CD8-positive, alpha-beta T cell (primary cell): ENCODE measurements at places on chromosomes 7 and 10. TPM values are rescaled to one million over a fixed set of nuclear protein-coding genes. Genes with fewer than 3 reads are reported as not detected.

TMEM213 gene
- total RNA-seq = not detected

GIMAP4 gene
- total RNA-seq = 13.8 TPM

EIF5AL1 gene
- 0.81 TPM for total RNA-seq

DNA sequence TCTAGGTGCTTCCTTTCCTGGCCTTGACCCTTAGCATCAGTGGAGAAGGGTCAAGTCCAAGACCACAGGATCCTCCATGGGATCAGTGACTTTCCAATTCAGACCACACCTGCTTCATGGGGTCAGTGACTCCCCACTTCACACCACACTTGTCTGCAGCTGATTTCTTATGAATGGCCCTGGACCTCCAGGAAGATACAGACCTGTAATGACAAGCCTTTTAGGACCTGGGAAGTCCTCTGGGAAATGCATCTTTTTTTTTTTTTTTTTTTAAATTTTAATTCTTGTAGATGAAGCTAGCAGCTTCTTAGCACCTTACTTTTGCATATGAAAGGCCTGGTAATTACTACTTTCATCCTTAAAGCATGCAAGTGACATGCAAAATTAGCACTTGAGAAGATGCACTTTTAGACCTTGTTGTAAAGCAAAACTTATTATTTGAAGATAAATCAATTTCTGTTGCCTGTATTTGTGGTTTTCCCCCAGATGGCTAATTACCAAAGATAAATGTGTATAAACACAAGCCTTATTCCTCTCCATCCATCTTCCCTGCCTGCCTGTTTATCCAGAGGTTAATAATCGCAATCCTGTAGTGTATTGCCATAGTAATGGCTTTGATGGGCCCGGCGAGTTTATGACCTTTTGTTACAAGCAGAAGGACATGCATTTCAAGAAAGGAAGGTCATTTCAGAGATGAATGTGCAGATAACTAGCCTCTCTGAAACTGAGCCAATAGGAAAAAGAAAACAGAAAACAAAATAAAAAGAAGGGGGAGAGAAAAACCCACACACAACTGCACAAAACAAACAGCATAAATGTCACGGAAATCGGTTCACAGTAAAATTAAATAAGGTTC, 1018.7 kb downstream of the TYW1 start:
- no peak for DNase-seq

PRR15 gene
- total RNA-seq = not detected

DNA sequence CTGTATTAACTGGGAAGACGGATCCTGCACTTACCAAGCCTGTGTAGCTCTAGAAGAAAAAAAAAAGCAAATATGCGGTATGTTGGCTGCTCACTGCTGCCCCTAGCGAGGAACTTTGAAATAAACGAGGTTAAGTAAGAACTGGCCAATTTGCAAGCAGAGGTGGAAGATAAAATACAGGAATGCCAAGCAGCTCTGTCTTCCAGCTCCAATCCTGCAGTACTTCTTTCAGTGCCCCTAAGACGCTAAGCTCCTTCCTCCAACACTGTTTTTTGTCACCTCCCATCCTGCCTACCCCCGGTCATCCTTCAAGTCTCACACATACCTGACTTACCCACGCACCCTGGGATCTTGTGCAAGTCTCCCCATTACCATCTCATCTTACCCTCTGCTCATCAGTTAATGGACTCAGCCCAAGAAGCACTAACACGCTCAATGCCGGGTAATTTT, 809 bp downstream of the C10orf143 start:
- DNase-seq = peak; percentile 90

DNA sequence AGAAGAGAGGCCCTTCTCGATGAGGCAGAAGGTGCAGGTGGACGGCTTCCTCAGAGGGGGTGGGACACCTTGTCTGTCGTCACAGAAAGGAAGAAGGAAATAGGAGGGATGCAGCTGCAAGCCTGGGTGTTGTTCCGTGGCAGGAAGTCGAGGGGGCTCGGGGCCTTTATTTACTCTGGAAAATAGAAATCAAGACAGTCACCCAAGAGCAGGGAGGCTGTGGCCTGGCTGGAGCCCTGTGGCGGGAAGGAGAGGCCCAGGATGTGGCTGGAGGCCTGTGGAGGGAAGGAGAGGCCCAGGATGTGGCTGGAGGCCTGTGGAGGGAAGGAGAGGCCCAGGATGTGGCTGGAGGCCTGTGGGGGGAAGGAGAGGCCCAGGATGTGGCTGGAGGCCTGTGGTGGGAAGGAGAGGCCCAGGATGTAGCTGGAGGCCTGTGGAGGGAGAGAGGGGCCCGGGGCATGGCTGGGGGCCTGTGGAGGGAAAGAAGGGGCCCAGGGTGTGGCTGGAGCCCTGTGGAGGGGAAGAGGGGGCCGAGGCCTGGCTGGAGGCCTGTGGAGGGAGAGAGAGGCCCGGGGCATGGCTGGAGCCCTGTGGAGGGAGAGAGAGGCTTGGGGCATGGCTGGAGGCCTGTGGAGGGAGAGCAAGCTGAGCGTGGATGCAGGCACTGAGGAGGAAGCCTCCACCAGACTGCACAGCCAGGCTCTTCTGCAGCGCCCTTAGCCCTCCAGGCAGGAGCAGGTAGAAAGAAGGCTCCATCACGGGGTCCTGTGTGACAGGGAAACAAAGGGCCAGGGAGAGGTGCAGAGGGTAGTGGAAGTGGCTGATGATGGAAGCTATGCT, 97.3 kb upstream of the SFMBT2 start:
- DNase-seq = peak; percentile 57

DNA sequence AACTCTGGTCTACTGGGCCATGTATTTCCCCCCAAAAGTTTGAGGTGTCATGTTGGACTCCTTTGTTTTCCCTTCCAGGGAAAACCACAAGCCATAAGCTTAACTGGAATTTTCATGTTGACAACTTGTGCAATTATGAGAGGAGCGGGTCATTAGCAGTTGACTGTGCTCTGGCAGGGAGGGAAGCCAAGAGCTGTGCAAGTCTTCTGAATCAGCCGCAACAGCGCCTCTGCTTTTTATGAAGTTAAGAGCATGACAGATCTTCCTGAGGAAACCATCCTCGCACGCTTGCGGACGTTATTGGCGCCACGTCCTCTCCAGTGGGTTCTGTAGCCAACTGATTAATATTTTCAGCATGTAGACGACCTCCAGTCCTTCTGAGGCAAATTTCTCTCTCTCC, 148.7 kb upstream of the MKI67 start:
- DNase-seq = no peak

PRKCQ gene
- 26.6 TPM for total RNA-seq

C10orf143 gene
- total RNA-seq = 5.2 TPM

DNA sequence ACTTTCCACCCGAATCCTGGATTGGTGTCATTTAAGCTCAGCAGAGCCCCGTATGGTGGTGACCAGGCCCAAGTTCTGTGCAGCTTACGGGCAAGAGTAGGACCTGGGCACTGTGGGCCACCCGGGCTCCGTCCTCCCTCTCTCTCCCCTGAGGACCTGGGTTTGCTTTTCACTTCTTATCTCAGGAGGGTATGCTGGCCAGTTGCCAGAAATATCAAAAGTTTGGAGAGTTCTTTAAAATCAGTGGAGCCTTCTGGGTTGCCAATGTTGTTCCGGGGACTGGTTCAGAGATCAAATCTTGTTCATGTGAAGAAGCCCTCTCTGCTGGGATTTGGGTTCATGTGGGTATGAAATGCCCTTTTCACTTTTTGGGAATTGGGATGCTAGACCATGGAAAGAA, 145.4 kb downstream of the GRK5 start:
- DNase-seq = no peak

- DNase-seq = no peak
Measured at GRCh38 chr7:27952456-27953285, 212.7 kb downstream of the TAX1BP1 start.

GRCh38 chr7:105920766-105921165, 42.3 kb upstream of the CDHR3 start:
- DNase-seq = no peak

- no peak for DNase-seq
Measured at GRCh38 chr7:96674565-96674964, 35.1 kb downstream of the SEM1 start.
